HEK293T (cell line): ENCODE measurements at places on chromosomes 4 and X.
A peak's percentile ranks its signal among the peaks of the same experiment; 100 is the strongest.

DNA sequence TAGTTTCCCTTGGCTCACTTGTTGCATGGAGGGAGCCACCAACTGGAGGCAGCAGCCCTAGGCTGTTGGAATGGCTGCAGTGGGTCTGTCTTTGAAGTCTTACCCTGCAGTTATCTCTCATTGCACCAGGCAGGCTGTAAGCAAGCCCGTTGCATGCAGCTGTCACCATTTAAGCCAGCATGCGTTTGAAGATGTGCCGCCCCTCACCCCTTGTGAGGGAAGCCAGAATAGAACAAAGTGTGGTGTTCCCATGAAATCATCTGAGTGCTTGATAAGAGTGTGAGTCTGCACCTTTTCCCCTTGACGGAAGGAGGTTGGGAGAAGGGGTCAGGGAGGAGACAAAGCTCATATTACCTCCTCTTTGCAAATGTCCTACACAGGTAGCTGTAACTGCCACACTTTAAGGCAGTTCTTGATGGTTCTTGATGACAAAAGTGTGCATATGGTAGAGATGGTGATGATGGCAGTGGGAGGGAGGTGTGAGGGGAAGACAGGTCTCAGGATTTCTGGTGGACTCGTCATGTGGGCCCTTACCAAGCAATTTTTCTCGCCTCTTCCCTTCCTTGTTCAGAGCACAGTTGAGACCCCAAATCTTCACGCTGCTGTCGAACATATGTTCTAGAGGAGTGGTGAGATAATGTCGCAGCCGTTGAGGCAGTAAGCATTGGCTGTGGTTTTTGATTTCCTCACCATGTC, 191.4 kb upstream of the LEF1 start:
- DNase-seq: no peak

DNA sequence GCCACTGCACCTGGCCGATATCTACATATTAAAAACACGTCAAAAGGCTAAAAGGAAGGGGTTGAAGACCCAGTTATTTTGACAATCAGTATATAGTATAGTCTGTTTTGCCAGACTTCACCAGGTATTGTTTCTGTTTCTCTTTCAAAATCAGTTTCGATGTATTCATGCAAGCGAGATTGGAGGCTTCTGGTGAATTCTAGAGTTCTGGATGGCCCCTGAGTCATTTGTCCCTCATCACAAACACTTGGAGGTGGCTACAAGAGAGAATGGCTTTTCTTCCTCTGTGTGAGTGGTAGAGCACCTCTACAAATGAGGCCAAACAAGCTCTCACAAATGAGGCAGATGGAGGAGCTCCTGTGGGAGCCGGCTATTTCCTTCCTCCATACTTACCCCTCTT, 68.6 kb upstream of the ADGRG2 start:
- DNase-seq: no peak

DNA sequence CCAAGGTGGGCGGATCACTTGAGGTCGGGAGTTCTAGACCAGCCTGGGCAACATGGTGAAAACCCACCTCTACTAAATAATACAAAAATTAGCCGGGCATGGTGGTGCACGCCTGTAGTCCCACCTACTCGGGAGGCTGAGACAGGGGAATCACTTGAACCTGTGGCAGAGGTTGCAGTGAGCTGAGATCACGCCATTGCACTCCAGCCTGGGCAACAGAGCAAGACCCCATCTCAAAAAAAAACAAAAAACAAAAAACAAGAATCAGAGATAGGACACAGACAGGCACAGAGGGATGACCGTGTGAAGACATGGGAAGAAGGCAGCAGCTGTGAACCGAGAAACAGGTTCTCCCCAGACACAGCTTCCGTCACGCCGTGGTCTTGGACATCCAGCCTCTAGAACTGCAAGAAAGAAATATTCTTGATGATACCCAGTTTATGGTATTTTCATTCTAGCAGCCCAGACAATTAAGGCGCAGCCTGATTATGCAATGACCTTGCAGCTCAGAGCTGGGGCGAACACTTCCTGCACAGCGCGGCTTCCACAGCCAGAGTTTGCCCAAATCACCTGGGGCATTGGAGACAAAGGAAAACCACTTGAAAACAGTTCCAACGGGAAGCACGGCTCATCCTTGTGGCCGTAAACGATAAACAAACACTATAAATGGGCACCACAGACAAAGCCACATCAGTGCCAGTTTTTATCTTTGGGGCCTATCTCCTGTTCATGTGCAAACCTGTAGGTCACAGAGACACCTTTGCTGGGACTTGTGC, 4.2 kb upstream of the ARSD start:
- no peak for DNase-seq

- no peak for DNase-seq
These were observed 1776.3 kb downstream of the STIM2 start for GRCh38 chr4:28636971-28637370.

DNA sequence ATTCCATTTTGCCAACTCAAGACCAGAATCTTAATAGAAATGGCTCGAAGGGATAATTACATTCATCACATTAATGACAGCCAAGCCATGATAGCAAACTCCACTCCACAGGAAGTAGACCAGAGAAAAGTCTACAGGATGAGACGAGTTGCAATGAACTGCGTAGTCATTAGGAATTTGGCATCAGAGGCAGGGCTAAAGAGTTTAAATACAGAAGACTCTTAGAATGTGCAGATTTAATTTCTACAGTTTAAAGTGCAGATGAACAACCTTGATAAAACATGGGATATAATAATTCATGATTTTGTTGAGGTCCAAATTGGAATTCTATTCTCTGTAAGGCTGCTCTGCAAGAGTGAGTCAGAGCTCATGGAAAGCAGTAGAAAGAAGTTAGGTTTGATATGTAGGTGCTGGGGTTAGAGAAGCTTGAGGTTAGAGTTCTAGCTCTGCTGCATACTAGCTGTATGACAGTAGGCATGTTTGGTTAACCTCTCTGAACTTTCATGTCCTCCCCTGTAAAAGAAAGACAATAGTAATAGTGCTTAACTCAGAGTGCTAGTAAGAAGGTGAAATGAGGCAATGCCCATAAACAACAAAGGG, 32.2 kb downstream of the LNX1 start:
- no peak for DNase-seq

- DNase-seq: no peak
These were observed 132.4 kb downstream of the MAGEC1 start for GRCh38 chrX:142036116-142036515.

GRCh38 chr4:172786039-172786792, 382.4 kb upstream of the GALNT7 start:
- no peak for DNase-seq

DNA sequence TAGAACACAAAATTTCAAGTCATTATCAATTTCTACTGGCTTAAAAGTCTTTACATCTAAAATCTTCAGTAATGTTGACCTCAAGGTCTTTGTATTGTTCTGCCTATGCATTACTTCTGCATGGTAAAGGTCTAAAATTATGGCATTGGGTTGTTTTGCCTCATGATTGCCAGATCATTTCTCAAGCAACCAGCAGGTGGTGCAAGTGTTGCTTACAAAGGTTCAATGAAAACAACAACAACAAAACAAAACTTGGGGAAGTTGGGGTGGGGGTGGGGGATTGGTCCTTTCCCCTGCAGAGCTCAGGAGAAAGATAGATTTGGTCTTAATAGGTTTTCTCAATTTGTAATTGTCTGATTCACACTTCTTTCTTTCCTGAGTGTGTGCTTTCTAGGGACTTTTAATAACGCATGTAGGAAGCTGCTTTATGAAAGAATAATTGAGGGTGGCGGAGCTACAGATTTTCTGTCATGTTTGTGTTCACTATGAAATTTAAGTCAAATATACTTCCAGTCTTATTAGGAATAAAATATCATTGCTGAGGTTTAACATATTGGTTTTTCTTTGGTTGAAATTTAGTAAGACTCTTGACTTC, 145.1 kb downstream of the COL4A5 start:
- DNase-seq: peak; percentile 20

DNA sequence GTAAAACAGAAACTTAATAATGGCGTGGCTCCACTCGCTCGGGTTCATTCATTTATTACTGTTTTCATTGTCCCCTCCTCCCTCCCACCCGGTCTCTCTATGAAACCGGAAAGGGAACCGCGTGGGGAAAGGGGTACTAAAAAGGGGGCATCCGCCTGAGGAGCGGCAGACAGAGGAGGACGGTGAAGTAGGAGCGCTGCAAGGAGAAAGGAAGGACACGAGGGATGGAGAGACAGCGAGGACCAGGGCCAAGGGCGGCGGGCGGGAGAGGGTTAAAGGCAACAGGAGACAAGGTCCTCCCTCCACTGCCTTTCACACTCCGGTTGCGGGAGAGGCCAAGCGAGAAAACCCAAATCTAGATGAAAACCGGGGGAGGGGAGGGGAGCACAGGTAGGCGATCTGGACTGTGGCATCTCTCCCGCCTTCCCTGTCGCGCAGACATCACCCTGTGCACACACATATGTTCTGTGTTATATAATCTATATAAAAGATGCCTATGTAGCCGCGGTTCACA, 829 bp downstream of the ELOVL6 start:
- DNase-seq: peak; percentile 32

GRCh38 chr4:82947498-82947897, 47.0 kb downstream of the THAP9 start:
- DNase-seq: no peak

DNA sequence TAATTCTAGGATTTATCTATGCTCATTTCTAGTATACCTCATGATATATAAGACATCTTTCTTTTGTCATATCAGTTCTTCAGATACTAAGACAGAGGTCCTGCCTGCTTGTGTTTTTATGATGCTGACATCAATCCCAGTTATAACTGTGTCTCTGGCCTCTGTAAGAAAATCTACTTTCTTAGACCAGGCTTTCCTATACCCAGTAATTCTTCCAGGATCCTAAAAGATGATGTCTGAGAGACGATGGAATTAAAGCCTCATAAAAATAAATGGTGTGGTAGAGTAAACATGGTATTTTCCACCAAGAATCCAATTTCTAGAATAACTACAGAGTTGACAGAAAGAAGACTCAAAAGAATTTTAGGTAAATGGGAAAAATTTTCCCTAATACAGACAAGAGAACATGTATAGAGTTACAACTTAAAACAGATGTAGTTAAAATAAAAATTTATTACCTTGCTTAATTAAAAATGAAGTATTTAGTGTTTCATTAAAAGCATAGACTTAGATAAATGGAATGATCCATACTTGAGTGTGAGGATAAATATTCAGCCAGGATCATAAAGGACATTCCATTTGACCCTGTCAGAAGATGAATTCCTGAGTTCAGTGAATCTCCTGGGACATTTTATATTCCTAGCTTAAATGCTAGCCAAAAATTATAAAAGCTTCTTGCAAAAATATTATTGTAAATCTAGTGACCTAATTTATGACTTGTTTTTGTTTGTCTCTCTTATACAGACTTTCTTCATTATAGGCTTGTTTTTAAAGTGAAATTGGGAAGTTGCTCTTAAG, 137.4 kb downstream of the PDLIM5 start:
- no peak for DNase-seq

DNA sequence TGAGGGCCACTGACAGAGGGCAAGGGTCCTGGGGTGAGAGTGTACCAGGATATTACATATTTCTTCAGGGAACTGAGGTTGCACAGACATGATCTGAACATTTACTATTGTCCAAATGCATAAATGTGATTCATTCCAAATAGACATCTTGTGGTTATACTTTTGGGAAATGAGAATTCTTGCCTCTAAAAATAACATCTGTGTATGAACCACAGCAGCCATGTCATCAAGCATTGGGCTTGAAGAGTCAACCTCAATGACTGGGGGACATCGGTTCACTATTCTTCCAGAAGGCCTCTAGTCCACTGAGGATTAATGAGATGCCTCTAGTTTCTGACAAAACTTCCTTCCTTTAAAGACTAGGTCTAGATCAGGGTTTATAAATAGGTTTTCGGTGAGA, 193.1 kb upstream of the GPC4 start:
- no peak for DNase-seq

DNA sequence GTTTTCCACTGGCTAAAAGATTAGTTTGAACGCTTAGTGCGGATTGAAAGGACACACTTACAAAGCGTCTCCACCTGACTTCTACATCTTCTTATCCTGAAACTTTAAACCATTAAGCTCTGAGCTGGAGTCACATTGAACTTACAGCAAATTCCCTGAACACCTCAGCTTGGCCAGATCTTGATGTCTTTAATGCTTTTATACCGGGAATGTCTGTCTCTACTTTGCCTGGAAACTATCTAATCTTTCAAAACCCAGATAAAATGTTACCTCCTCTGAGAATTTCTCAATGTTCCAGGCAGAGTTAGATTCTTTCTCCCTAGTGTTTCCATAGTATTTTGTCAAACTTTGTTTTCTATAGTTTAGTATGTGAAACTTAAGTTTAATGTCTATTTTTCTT, 179.9 kb downstream of the DTHD1 start:
- no peak for DNase-seq

DNA sequence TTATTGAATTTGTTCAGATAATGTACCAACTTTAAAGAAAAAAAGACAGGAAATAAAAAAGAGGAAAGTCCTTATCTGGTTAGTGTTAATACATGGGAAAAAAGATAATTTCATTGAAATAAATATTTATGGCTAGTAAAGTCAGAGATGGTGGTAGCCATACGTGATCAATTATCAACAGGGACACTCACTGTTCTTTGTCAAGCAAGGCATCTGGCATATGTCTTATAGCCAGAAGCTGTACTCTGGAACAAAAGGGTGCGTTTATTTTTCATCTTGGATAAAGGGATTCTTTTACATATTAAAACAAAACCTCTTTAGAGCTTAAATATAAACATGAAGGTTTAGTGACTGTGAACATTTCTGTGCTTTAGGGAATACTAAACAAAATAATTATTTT, 26.7 kb downstream of the HDX start:
- DNase-seq: no peak

GRCh38 chrX:120749141-120749846, 119.4 kb upstream of the C1GALT1C1 start:
- no peak for DNase-seq

GRCh38 chrX:105167233-105167632, 53.3 kb downstream of the TEX13A start:
- no peak for DNase-seq

DNA sequence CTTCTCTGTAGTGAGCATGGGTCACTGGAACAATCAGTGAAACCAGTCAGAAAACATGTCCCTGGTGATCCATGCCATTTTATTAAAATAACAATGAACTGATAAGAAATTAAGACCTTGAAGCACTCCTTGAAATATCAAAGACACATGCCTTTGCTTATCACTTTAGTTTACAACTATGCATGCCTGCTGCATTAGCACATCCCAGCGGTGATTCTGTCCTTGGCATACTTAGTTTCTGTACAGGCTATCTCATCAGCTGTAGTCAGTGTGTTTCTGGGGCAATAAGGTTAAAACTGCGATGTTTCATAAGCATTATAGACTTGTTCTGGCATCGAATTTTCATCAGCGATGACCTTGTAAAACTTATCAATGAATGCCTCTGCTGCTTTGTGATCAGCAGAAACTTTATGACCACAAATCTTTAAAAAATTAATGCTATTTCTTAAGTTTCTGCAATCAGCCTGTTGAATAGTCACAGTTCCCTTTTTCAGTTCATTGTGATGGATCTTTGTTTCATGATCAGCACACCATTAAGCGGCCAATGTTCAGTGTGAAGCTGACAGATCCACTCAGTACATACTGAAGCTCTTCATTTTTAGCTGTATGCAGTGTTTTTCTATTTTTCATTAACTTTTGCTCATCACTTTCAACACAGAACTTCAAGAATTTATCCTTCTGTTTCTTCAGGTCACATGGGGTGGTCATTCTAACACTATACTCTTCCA, 150.5 kb downstream of the RNF150 start:
- no peak for DNase-seq
